ENCODE measurements at places on chromosomes 16 and 17.

- peak; percentile 63 for DNase-seq
Measured at GRCh38 chr17:61157246-61157886, 242.3 kb upstream of the TBX2 start.

DNA sequence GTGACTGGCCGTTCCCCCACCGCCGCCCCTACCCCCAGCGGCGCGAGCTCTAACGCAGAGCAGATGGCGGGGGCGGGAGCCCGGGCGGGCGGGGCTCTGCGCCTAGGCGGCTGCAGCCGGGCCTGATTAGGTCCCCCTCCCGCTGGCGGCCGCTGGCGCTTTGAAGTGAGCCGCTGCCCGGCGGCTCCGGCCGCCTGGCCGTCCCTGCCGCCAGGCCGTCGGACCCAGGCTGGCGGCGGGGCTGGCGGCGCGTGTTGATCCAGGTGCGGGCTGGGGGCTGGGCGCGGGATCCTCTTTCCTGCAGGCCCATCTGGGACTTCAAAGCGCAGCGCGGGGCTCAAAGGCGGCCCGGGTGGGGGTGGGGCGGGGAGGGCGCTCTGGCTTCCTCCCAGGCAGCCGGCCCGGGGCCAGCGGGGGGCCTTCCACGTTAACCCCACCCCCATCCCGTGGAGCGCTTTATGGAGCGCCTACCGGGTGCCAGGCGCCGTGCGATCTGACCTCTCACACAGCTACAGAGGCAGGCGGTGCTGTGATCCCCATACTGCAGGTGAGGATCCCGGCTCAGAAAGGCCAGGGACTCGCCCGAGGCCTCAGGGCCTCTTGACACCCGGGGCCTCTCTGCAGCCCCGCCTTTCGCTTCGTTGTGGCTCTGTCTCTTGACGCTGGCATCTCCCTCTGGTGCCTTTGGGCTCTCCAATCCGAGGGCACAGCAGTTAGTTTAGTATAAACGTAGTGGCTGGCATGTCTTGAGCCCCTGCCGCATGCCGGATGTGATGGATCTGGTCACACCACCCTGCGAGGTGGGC lies 80.0 kb upstream of the NKD1 start:
- DNase-seq, result no peak

GRCh38 chr17:21079196-21079595 lies 36.4 kb upstream of the USP22 start:
- DNase-seq, result no peak

- DNase-seq, result no peak
Measured at GRCh38 chr16:80744856-80745255, 59.5 kb downstream of the CDYL2 start.

DNA sequence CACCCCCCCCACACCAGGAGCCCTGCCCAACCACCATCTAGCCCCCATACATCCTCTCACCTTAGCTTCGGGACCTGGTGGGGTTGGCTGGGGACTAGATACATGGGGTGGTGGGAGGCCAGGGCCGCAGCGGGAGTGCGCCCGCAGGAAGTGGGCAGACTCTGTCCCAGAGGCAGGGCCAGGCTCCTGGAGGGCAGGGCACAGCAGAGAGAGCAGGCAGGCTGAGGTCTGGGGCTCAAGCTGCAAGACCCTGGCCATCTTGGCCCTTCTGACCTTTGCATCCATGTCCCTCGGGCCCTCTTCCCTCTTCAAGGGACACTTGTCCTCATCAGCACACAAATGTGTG lies 2.7 kb downstream of the ENKD1 start:
- no peak for DNase-seq

DNA sequence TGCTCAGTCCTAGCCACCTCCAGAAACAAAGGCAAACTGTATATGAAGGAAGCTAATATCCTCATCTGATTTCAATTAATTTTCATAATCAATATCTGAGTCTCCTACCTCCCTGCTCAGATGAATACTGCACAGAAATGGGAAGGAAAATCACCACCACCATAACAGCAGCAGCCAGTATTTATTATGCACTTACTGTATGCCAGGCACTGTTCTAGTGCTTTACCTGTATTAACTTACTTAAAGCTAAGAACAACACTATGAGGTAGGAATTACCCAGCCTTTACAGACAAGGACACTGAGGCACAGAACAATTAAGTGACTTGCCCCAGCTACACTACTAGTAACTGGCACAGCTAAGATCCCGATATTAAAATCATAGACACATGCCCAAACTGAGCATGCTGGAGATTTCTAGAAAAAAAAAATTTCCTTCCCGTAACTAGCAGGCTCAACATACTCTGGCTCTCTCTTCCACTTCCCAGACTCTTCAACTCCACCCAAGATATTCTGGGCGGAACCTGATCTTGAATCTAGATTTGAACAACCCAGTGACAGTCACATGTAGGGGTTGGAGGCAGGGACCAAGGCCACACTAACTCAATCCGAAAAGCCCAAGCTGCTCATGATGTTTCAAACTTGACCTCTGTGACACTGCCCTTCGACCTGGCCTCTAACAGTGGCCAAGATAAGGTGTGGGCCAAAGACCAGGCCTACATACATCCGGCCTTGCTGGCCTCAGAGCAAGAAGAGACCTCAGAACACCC lies 3.9 kb downstream of the TRIM25 start:
- DNase-seq, result no peak

GRCh38 chr16:8720080-8720966 lies 45.9 kb downstream of the ABAT start:
- peak; percentile 58 for DNase-seq
